T47D (cell line): ENCODE measurements at places on chromosomes 11 and 22.

- DNase-seq, result no peak
Observed at GRCh38 chr11:104791896-104792295, 106.4 kb downstream of the CASP12 start.

- DNase-seq, result no peak
Observed at GRCh38 chr11:2449548-2450320, 4.9 kb downstream of the KCNQ1 start.

GRCh38 chr11:4636962-4637661 is at the start of gene OR51D1:
Gene OR51D1, plus strand, starts transcription at chr11:4637477. Its CDS starts 2,314 bp downstream, at chr11:4639791.
- peak; percentile 51 for DNase-seq

DNA sequence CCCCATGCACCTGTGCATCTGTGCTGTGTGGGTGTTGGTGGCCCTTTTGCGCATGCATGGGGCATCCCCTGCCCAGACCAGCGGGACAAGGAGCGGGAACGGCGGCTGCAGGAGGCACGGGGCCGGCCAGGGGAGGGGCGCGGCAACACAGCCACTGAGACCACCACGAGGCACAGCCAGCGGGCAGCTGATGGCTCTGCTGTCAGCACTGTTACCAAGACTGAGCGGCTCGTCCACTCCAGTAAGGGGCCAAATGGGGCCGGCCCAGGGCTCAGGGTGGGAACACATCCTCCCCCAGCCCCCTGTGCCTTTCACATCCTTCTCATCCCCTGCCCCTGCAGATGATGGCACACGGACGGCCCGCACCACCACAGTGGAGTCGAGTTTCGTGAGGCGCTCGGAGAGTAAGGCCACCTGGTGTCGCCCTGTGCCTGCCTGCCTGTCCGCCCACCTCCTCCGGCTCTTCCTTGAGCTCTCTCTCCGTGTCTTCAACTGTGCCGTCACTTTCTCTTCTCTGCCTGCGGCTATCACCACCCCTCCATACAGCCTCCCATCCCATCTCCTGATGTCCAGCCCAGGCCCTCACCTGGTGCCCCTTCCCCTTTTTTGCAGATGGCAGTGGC is 10.6 kb downstream of the SELENOM start:
- no peak for DNase-seq

DNA sequence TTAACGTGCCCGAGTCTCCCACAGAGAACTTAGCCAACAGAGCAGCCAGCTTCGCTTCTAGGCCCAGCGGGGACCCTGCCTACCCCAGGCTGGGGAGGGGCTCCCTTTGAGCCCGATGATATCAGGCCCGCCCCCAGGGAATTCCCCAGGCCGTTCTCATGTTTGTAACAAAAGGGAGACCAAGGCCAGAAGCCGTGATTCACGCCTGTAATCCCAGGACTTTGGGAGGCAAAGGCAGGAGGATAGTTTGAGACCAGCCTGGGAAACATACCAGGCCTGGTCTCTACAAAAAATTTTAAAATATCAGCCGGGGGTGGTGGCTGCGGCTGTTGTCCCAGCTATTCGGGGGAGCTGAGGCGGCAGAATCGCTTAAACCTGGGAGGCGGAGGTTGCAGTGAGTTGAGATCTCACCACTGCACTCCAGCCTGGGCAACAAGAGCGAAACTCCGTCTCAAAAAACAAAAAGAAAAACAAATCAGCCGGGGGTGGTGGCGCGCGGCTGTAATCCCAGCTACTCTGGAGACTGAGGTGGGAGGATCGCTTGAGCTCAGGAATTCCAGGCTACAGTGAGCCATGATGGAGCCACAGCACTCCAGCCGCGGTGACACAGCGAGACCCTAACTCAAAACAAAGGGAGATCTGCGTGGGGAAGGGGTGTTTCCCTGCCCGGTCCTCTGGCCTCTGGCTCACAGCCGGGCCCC is 1.7 kb downstream of the DRD4 start:
- DNase-seq, result no peak

DNA sequence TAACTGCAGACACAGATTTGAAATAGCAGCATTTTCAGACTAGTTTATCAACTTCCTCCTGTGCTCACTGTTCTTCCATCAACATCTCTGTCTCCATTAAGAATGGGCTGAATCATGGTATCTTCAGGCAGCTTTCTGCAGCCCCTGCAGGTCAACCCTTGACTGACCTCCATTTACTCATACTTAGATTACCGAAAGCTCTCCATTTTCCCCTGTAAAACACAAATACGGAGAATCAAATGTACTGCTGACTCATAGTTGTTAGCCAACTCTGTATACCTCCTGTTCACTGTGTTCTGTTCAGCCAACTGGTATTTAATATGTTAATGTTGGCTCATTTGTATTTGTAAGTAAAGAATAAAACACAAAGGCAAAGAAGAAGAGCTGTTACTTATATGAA is 364.0 kb downstream of the CASP12 start:
- no peak for DNase-seq

GRCh38 chr11:35584321-35584720 is 33.9 kb upstream of the FJX1 start:
- no peak for DNase-seq

GRCh38 chr11:12083380-12083779 is 27.0 kb upstream of the MICAL2 start:
- no peak for DNase-seq

- no peak for DNase-seq
Observed at GRCh38 chr11:23138761-23139160, 278.5 kb upstream of the CCDC179 start.

GRCh38 chr22:48891688-48892577 is 935.7 kb downstream of the BRD1 start:
- DNase-seq, result no peak

DNA sequence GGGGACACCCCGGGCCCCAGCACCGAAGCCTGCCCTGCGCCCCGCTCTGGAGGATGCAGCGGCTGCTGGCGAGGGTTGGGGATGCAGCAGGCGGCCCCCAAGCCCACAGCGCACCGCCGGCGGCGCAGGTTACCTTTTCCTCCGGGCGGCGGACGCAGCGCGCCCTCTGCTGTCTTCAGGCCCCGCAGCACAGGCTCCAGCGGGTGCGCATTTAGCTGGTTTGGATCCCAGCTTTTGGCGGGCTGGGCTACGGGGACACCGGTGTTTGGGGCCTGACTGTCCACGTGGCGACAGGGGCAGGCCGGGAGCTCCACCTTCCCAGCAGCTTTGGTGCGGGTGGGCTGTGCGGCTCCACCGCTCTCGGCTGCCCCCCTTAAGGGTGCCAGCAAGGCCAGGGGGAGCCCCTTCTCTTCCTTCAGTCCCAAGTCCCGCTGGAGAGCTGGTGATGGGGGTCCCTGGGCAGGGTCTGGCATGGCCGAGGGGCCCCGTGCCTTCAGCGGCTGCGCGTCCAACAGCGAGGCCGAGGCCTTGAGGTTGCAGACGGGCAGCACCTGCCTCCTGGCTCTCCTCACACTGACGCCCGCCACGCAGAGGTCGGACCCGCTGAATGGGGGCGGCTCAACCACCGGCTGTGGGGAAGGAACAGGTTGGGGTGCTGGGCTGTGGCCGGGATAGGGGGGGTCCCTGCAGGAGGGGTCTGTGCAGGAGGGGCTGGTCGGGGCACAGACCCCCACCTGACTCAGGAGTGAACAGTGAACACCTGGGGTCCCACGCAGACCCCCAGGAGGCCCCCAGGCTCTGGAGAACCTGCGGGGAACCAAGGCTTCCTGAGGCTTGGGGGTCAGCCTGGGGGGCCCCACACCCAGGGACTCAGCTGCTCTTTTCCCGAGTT is 18.0 kb upstream of the IL17REL start:
- DNase-seq, result peak; percentile 92

DNA sequence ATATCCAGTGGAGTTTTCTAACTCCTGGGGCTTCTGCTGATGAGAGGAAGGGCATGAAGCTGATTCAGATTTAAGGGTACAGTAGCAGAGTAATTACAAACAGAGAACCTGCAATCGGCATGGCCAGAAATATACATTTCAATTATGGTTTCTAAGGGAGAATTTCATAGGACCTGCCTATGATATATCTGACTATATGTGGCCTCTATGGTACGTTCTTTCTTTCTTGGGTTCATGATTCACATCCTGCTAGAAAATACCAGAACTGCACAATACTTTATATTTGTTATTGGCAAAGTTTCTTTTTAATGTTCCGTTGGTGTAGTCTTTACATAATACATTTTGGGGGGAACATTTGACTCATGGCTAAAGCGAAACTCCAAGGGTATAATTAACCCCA is 63.1 kb upstream of the TTC12 start:
- no peak for DNase-seq

GRCh38 chr11:61357233-61357893 is 4.3 kb downstream of the CYB561A3 start:
- no peak for DNase-seq

DNA sequence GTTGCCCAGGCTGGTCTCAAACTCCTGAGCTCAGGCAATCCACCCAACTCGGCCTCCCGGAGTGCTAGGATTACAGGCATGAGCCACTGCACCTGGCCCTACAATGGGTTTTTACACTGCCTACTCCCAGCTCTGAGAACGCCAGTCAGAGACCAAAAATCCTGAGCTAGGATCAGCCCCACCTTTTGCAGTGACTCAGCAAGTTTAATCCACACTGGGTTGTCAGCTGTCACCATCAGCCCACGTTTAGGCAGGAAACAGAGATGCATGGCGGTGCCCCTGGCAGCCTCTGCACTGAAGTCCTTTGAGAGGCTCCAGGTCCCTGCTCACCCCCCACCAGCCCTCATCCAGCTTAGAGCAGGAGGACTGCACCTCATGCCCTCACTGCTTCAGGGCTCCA is 117.6 kb downstream of the ARHGAP8 start:
- no peak for DNase-seq

DNA sequence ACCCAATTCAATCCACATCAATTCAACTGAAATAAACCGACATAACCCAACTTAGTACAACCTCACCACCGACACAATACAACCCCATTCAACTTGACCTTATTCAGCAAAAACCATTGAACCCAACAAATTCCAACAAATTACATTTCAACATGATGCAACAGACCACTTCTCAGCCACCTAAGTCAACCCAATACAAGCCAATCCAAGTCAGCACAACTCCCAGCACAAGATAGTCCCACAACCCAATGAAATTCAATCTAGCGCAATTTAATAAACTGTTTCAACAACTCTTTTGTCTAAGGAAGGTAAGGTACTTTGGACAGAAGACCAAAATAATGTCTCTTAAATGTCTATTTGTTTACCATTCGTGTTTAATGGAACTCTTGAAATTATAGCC is 226.0 kb downstream of the MIAT start:
- DNase-seq, result no peak

DNA sequence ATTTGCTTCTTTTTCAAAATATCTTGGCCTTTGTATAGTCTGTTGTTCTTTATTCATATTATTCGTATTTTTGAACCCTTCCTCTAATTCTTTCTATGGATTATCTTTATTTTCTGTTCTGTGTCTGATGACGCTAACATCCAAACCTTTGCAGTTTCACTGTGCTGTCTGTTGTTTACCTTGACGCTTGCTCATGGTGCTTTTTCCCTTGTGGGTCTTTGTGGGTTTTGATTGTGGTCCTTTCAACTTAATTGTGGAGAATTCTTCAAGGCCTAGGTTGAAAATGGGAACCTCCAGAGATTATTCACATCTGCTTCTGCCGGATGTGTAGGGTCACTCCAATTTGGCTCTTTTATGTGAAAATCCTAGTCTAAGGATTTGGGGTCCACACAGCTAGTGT is 34.6 kb downstream of the PARVG start:
- no peak for DNase-seq

- DNase-seq, result no peak
Observed at GRCh38 chr22:26367402-26368245, 61.4 kb upstream of the ASPHD2 start.

DNA sequence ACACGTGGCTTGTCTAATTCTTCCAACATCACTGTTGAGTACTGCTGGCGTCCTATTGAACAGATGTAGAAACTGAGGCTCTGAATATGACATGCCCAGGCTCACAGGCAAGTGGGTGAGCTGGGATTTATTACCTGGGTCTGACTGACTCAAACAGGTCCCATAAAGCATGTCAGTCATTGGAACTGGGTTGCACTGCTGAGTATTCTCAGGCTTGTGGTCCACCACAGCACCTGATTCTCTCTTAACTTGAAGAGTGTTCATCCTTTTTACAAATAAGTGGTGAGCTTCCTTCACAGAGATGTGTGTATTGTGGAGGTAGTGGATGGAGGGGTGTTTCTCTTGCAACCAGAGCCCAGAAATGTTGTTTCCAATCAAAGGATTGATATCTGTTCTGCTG is 44.5 kb downstream of the SC5D start:
- no peak for DNase-seq

GRCh38 chr22:36546092-36546804 is 17.3 kb upstream of the EIF3D start:
- peak; percentile 58 for DNase-seq

- DNase-seq, result no peak
Observed at GRCh38 chr22:30178181-30179126, 68.1 kb downstream of the LIF start.

- DNase-seq, result peak; percentile 67
Observed at GRCh38 chr11:64233913-64234586, at the start of gene VEGFB. Gene VEGFB, plus strand, starts transcription at chr11:64234584. Its CDS starts 250 bp downstream, at chr11:64234834.

GRCh38 chr11:110818032-110818687 is 105.9 kb upstream of the ARHGAP20 start:
- DNase-seq, result no peak

GRCh38 chr22:37896181-37896592 is 9.9 kb upstream of the MICALL1 start:
- no peak for DNase-seq

GRCh38 chr22:30865656-30866055 is 102.9 kb downstream of the MORC2 start:
- no peak for DNase-seq

GRCh38 chr22:17477391-17477833 is 85.9 kb upstream of the SLC25A18 start:
- no peak for DNase-seq

DNA sequence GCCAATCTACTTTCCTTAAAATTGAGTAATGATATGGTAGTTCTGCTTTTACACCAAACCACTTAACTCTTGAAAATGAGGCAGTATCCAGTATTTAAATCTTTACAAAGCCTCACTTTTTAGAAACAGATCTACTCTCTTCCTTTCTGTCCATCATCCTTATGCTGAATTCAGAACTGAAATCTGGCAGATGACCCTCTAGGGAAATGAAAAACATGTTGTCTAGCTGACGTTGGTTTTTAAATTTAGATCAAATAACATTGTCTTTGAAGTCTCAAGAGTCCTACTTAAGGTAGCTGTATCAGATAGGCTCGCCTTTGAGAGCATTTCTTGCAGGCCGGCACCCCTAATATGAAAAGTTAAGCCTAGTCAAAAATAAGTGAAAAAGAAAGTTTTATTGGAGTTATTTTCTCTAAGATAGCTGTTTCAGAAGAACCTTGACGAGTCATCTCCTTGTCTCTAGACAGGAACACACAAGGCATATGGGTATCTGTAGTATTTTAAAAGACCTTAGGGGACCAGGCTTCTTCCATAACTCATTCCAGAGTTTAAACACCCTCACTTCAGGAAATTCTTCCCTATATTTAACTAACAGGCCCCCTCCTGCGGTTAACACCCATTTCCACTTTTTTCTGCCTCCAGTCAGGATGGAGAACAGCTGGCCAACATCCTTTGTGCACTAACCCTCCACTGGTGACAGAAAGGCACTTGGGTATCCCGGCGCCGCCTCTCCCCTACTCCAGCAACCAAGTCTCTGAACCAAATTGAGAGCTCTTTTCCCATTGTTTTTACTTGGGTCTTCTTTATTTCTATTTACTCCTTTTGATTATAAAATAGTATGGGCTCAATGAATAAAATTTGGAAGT is 81.2 kb downstream of the WNT11 start:
- no peak for DNase-seq
